ENCODE measurements at places on chromosomes 5 and 9. TPM values are rescaled to one million over a fixed set of nuclear protein-coding genes. Genes with fewer than 3 reads are reported as not detected.

Gene ADRB2
- 0.34 TPM for total RNA-seq

Gene CCDC183
- 0.55 TPM for total RNA-seq

Gene BTNL3
- not detected for total RNA-seq

Gene NSUN2
- total RNA-seq = 90.1 TPM

Gene IL5
- total RNA-seq = 7.7 TPM

Gene RETREG1
- 41.3 TPM for total RNA-seq

Gene NR2F1
- not detected for total RNA-seq

Gene LHX2
- not detected for total RNA-seq

Gene FAT2
- total RNA-seq = not detected

Gene PCDHGA10
- 0.34 TPM for total RNA-seq

Gene SLC4A9
- total RNA-seq = not detected

Gene GARIN3
- not detected for total RNA-seq

Gene JAKMIP2
- total RNA-seq = 7.6 TPM

Gene PARP8
- total RNA-seq = 66.3 TPM

Gene PRDM9
- total RNA-seq = not detected

Gene NMUR2
- total RNA-seq = not detected

Gene FAM78A
- 101 TPM for total RNA-seq

Gene FOXI1
- total RNA-seq = not detected

Gene FBP1
- total RNA-seq = not detected

Gene MEGF10
- total RNA-seq = not detected

Gene PLAC8L1
- total RNA-seq = not detected

Gene ZNF608
- not detected for total RNA-seq

Gene PRUNE2
- total RNA-seq = 1.1 TPM

Gene FBXO38
- total RNA-seq = 51.5 TPM

Gene PDE4D
- total RNA-seq = 59.4 TPM

Gene DEPDC1B
- total RNA-seq = 36.5 TPM

Gene SCGB3A2
- not detected for total RNA-seq

Gene HCN1
- not detected for total RNA-seq

Gene CEL
- 2.5 TPM for total RNA-seq

Gene ERAP2
- total RNA-seq = 135 TPM

All from T-helper 2 cell treated with Interferon-gamma antibody and Interleukin-4, amounts not matched to agents 100 ng/mL and 5 ng/mL, for 36 hours (primary cell).